Fibroblast of skin of right biceps (primary cell): ENCODE measurements at places on chromosomes 3 and 15.

GRCh38 chr3:9732080-9732739 lies 675 bp downstream of the BRPF1 start:
- DNase-seq = no peak

DNA sequence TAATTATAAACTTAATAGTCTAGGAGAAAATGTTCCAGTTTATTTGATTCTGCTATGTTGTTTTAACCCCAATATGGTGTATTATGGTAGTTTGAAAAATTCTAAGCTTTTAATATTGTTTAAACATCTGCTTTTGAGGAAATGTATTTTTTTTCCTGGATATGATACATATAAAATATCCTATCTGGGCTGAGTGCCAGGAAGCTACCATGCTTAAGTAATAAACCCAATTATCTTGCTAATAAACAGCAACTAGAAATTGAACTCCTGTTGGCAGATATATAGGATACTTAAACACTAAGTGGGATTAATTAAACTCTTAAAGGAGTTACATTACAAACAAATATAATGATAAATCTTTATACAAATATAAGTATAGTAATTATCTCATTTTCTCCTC lies 293.7 kb upstream of the GRM7 start:
- DNase-seq = no peak

DNA sequence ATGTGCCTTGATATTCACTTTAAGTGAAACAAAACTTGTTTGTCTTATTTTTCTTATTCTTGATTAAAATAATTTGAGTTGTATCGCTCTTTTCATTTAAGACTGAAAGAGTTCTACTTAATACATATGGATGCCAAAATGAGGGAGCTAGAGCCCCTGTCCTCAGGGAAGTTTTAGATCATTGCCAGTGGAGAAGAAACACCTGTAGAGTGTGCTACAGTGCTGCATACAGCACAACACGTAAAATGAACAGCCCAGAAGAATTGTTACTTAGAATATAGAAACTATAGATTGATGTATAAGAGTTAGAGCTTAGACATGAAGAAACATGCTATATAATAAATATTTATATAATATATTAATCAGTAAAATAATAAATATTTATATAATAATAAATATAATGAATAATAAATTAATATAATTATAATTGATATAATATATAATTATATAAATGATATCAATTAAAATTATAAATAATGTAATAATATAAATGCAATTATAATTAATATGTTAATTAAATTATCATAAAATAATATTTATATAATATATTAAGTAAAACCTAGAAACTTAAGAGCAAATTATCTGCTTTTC lies 1234.7 kb downstream of the ROBO2 start:
- DNase-seq = no peak

DNA sequence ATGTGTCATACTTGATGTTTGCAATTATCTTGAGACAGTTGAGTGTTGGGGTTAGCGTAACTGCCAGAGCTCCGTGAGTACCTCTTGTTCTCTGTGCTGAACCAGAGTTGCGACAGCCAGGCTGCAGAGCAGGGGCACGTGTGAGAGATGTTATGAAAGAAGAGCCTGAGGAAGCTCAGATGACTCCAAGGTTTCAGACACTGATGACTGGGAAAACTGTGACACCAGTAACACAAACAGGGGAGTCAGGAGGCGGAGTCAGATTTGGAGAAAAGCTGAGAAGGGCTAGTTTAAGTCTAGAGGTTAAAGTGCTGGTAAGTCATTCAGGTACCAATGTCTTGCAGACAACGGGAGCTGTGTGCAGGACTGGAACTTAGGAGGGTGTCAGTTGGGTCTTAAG lies 45.0 kb downstream of the BLM start:
- peak; percentile 11 for DNase-seq

GRCh38 chr3:53478166-53478830 lies 16.1 kb upstream of the CACNA1D start:
- no peak for DNase-seq

DNA sequence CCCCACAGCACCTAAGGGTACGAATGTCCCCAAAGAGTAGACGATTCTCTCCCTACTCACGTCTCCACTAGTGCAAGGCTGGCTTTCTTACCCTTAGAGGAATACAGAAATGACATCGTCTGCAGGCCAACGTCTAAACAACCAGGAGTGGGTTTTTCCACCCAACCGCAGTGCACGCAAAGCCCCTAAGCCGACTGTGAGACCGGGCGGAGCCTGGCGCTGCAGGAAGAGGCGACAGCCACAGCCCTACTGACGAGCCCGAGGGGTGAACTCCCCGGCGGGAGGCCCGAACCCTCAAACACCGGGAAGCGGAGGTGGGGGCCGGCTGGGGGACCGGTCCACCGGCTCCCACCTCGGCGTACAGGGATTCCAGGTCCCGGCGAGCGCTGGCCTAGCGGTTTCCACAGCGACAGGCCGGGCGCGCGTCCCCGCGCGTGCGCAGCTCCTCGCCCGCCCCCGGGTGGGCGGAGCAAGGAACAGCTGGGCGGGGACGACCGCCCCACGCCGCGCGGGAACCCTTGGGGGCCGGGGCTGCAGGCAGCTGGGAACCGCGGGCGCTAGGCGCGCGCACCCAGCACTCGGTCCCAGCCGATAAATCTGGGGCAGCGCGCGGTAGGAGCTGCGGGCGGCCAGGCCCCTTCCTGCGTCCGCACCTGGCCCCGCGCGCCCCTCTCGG lies at the start of the genes CEP19 and PIGX:
Gene CEP19 (minus strand): TSS at position 413 of the 676 bp plus-strand sequence. CDS start 3,593 bp downstream, outside the sequence.
Gene PIGX (plus strand): TSS at position 540 of the 676 bp plus-strand sequence.
- DNase-seq = peak; percentile 83

DNA sequence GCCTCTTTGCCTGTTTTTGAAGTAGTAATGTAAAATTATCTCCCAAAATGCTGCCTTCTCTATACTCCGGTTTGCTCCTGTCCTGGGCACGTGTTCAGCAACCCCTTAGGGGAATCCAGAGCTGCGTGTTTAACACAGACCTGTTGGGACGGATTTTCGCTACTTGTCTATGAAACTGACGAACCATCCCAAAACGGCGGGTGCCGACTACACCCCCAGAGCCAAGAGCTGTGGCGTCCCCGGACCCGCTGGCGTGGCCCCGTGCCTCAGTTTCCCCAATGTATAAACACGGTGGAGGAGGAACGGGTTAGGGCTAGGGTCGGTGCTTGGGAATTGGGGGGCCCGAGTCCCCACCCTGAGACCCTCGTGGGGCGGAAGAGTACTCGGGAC lies 473 bp downstream of the FHIT start:
- peak; percentile 11 for DNase-seq

DNA sequence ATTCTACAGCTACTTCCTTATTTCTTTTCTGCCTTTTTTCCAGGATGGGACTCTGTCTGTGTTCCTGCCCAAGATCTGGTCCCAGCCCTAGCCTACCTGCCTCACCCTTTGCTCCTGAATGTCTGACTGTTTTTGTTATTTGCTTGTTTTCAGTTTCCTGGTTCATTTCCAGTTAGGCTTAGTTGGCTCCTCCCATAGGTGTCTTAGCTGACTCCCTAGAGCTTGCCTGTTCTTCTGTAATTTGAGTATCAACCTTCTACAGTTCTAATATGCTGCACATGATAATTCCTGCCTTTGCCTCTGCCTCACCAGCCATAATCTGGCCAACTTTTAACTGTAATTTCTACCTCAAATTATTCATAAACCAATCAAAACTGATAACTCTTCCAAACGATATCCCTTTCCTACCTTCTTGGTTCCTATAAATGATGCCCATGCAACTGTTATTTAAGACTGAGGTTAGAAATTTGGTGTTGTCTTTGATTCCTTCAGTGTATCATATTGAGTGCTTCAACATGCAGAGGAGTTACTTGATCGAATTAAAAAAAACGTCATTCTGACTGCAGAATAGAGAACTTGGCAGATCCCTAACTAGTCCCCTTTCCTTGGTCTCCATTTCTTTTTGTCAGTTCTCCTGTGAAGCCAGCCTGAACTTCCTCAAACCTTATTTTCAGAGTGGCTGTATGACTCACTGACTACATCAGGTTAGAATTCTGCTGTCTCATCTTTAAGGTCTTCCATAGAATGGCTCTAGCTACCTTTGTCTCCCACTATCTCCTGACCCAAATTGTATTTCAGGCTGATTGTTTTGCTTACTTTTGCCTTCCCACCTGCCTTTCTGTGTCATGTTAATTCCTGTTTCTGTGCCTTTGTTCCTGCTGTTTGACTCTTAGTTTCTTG lies 8.4 kb downstream of the GOLM2 start:
- DNase-seq = peak; percentile 61

GRCh38 chr15:40793216-40793989 lies 13.5 kb upstream of the ZFYVE19 start:
- DNase-seq = peak; percentile 94

GRCh38 chr15:84598250-84598649 lies 2.6 kb upstream of the ZSCAN2 start:
- peak; percentile 13 for DNase-seq

DNA sequence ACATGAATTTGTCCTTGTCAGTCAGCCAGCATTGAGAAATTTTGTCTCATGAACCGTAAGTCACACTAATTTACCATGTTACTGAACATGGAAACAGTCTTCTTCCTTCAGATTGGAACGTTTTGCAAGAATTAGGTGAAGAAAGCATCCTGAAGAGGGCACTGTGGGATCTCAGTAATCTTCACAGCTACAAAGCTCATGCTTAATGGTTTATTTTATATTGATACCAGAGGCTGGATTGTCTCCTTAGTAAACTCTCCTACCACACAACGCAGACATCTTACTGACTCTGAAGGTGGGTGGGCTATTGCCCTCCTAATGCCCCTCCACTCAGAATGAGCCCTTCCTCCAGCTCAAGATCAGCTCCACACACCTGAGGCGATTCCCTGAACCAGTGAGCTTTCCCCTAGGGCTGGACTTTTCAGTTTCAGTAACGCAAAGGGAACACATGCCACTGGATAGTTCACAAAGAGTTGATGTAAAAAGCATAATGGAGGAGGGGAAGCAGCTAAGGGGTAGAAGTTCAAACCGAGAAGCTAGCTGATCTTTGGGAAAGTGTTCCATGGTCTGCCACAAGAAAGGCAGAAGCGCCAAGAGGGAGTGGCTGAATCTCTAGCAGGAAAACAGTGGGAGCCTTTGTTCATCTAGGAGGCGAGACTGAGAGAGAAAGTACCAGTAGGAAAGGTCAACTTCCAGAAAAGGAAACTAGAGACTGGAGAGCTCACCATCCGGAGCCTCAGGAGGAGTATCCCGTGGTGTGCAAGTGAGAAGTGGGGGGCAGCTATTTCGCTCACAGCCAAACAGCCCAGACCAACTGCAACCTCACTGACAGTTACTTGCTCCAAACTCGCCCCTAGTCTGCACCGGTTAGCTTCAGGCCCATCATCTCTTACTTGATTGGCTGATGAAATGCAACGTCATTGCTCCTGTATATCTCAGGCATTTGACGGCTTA lies at the start of gene SLC9C1:
Gene SLC9C1 (minus strand): TSS at position 849 of the 954 bp plus-strand sequence. CDS start 7,425 bp downstream, outside the sequence.
- DNase-seq = peak; percentile 71

- no peak for DNase-seq
Measured at GRCh38 chr3:171672124-171672523, 138.2 kb downstream of the PLD1 start.
